ENCODE measurements at places on chromosomes 16 and 17.
A peak's percentile ranks its signal among the peaks of the same experiment; 100 is the strongest.

GRCh38 chr16:84085773-84086172 lies 31.0 kb downstream of the MBTPS1 start:
- no peak for DNase-seq

DNA sequence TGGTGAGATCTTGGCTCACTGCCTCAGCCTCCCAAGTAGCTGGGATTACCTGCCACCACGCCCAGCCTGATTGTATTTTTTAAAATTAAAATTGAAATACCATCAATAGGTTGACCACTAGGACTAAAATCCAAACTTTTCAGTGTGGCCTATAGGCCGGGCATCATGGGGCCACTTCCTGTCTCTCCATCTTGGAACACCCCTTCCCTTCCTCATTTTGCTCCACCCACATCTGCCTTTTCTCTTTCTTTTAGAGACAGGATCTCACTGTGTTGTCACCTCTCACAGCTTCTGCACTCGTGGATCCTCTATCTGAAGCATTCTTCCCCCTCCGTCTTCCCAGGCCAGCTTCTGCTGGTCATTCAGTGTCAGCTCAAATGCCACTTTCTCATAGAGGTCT lies 57.0 kb downstream of the BMERB1 start:
- no peak for DNase-seq

DNA sequence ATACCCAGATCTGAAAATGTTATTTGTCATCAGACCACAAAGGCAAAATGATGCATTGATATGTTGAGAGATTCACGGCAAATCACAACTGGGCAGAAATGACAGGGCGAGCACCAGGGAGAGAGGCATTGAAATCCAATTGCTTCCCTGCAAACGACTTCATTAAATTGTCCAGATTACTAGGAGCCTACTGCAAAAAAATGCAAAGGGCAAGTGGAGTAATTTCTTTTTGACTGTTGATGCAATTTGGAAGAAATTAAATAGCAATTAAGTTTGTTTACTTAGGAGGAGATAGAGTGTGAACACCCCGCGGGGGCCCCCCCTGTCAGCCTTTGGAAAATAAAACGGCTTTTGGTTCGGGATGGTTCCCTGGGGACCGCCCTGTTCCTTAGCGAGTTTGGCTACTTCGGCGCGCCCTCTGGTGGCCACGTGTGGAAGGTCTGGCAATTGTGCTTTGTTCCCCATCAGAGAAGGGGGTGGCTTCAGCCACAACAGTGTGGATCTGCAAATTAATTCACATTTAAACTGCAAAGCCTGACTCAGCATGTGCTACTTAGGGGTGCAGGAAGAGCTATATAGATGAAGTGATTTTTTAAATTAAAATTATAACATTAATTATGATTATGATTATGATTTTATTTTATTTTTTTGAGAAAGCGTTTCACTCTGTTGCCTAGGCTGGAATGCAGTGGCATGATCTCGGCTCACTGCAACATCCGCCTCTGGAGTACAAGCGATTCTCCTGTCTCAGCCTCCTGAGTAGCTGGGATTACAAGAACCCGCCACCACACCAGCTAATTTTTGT lies 14.5 kb upstream of the TMC7 start:
- peak; percentile 70 for DNase-seq

DNA sequence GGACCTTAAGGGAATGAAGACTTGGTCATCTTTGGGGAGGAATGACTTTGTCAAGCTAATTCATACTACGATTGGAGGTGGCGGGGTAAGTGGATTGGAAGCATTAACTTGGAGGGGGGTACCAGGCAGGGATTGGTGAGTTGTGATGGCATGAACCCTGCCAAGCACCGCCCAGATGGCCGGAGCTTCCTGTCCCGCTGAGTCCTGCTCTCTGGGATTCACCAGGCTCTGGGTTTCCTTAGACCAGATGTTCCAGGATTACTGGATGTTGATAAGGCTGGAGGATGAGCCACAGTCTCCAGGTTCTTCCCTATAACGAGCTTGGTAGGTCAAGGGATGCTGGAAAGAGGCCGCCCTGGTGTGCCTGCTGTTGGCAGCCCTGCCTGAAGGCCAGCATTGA lies 154.9 kb downstream of the SDK2 start:
- DNase-seq: no peak

DNA sequence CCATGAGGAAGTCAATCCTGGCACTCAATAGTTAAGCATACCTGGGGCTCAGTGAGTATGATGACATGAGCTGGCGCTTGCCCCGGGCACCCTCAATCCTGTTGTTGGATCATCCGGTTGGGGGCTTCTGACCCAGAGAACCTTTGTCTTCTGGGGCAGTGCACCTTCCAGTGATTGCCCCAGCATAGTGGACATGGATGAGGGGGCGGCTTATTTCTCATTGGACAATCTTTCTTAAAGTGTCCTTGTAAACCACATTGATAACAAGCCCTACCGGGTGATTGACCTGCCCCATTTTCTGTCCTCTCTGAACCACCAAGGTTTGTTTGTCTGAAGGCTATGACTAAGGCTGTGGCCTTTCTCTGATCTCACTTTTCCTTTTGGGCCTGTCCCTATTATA lies 18.2 kb downstream of the IGSF6 start:
- DNase-seq: no peak

GRCh38 chr16:894136-894535 lies 76.6 kb downstream of the LMF1 start:
- no peak for DNase-seq

DNA sequence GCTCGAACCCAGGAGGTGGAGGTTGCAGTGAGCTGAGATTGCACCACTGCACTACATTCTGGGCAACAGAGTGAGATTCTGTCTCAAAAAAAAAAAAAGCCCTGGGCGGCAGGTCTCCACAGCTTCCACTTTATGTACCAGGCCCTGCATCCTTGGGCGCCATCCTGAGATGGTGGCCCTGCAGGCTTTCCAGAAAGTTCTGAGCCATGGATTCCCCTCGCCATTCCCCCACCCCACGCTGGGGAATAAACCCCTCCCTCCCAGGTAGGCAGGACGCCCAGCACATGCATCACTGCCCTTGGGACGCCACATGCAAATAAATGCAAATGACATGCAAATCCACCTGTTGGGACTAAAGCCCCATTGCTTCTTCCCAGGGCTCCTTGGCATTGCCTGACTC lies 13.8 kb upstream of the ZNF469 start:
- DNase-seq: no peak

GRCh38 chr16:84598360-84598759 lies 19.5 kb downstream of the COTL1 start:
- no peak for DNase-seq

GRCh38 chr17:41063449-41063848 lies 2.2 kb downstream of the KRTAP2-4 start:
- no peak for DNase-seq

DNA sequence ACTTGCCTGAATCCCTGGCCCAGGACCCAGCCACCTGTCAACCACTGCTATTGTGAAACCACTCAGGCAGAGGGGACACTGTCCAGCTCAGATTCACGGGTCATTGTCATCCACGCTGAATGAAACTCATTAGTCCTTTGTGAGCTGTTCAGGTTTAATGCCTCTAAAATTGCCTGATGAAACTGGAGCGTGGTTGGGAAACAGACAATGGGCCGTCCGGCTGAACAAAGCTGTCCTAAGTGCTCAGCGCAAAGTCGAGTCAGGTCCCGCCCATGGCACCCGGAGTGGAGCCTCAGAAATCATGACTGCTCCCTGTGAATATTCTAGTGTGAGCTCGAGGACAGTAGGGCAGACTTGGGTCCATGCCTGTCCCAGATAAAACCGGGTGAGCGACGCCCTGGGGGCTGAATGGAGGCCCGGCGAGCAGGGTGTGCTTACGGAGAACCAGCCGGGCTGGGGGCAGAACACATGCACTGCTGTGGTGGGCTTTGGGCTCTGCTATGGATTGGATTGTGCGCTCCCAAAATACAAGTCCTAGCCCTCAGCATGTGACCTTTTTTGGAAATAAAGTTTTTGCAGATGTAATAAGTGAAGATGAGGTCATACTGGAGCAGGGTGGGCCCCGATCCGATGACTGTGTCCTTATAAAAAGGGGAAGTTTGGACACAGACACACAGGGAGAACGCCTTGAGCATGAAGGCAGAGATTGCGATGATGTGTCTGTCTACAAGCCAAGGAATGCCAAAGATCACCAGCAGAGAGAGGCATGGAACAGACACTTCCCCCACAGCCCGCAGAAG lies 12.9 kb upstream of the CMIP start:
- DNase-seq: no peak

DNA sequence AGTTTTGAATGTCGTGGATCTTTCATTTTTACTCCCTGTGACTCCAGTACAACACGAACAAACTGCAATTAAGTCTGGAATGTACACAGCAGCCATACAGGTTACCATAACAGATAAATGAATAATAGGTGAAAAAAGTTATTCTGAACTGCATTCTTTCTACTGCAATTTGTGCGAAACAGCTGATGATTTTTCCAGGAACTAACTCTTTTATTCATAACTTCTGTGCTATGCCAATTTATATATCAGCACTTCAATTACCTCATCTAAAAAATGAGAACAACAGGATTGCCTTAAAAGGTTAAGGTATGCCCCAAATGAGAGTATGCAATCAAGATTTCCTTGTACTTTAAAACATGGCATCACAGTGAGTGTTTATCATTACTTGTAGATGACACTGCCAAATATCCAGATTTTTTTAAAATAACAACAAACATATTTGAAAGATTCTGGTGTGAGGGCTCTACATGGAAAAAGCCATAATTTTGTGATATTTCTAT lies 238.9 kb downstream of the CDH8 start:
- DNase-seq: no peak

DNA sequence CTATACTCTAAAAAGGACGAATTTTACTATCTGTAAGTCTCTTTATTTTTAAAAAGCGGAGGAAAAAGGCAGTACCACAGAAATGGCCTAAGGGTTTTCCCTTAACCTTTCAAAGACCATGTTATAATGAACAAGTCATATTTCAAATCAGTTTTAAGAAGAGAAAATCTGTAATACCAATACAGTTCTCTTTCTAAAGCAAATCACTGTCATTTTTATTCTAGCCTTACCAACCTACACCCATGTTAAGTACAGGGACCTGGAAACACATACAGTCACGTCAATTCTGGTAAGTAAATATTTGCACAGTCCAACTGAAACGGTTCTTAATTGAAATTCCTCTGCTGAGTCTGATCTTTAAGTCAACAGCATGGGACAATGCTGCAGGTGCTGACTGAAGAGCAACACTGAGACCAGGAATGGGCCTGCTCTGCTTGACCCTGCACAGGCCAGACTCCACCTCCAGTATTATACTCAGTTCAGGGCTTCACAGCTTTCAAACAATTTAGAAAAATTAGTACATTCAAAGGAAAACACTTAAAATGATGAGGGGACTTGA lies 20.2 kb downstream of the MBTPS1 start:
- no peak for DNase-seq

GRCh38 chr16:50996166-50996829 lies 154.8 kb downstream of the SALL1 start:
- DNase-seq: no peak

- no peak for DNase-seq
Measured at GRCh38 chr17:38402897-38403296, 25.4 kb upstream of the ARHGAP23 start.

GRCh38 chr16:89221604-89222003 lies 4.1 kb downstream of the ZNF778 start:
- DNase-seq: no peak

- DNase-seq: no peak
Measured at GRCh38 chr17:61409301-61410112, 9.9 kb downstream of the TBX2 start.

- DNase-seq: no peak
Measured at GRCh38 chr16:84603140-84603816, 14.6 kb downstream of the COTL1 start.

DNA sequence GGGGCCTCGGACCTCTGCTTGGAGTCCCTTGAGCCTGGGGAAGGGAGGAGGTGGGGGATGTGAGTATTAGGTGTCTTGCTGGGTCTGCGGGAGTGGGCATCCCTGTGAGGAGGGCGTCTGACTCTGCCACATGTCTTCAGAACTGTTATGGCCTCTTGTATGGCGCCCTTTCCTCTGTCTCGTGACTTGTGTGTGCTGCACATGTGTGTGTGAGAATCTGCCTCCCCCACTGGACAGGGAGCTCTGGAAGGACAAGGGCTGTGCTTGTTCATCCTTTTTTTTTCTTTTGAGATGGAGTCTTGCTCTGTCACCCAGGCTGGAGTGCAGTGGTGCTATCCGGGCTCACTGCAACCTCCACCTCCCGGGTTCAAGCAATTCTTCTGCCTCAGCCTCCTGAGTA lies 33.4 kb downstream of the ARHGAP23 start:
- no peak for DNase-seq

GRCh38 chr17:74814453-74814852 lies 38.3 kb upstream of the NAT9 start:
- no peak for DNase-seq

DNA sequence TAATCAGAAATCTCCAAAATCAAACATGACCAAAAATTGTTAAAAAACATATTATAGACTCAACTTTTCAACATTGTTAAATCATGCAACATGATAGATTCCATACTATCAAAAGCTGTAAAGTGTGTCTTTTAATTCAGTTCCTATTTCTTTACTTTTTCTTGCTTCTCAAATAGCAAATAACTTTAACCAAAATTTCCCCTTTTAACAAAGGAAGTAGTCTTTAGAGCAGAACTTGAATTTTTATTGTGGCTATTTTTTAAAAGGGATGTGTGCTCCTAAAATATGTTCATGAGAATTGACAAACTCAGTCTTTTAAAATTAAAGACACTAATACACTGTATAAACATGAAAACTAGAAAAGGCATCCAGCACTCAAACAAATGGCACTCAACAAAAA lies 49.1 kb downstream of the SPAG9 start:
- no peak for DNase-seq

GRCh38 chr16:19997264-19997663 lies 76.4 kb downstream of the GPR139 start:
- DNase-seq: no peak

DNA sequence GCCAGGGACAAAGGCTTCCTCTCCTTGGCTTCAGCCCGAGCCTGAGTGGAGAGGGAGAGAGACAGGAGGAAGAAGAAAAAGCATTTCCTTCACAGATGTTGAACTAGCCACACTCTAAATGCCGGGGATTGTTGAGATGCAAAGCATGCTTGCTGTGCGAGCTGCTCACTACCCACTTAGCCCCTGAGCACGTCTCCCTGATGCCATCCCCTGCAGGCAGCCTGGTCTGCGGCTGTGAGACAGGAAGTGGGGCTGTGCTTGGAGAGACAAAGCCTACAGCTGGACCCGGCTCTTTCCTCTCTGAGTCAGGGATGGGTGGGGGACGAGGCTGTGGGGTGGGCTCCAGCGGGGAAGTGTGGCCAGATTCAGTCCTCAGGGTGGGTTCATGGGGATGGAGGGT lies 13.7 kb downstream of the WNT9B start:
- no peak for DNase-seq

- DNase-seq: no peak
Measured at GRCh38 chr17:71709271-71709890, 411.4 kb upstream of the SOX9 start.
